T-helper 17 cell (primary cell): ENCODE measurements at places on chromosomes 5 and 9. TPM values are rescaled to one million over a fixed set of nuclear protein-coding genes. Genes with fewer than 3 reads are reported as not detected.

PAPPA gene
- 0.37 TPM for total RNA-seq

PTGDS gene
- 166 TPM for total RNA-seq

EFNA5 gene
- not detected for total RNA-seq

SHISAL2B gene
- total RNA-seq = not detected

DNA sequence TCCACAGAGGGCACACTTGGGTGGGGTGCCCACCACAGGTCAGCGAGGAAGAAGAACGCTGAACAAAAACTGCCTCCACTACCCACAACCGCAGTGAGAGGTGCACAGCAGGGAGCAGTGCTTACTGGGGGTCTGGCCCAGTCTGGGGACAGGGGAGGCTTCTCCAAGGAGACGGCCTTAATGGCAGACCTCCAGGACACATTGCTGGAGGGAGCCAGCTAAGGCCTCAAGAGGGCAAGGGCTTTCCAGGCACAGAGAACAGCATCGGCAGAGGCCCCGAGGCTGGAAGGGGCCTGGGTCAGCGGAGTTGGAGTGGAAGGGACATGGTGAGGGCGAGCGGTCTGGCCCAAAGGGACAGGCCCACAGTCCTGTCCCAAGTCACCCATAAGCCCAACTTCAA is 8.3 kb upstream of the DPM2 start:
- DNase-seq = no peak

SPTLC1 gene
- total RNA-seq = 40.0 TPM

LCNL1 gene
- 0.96 TPM for total RNA-seq

DNA sequence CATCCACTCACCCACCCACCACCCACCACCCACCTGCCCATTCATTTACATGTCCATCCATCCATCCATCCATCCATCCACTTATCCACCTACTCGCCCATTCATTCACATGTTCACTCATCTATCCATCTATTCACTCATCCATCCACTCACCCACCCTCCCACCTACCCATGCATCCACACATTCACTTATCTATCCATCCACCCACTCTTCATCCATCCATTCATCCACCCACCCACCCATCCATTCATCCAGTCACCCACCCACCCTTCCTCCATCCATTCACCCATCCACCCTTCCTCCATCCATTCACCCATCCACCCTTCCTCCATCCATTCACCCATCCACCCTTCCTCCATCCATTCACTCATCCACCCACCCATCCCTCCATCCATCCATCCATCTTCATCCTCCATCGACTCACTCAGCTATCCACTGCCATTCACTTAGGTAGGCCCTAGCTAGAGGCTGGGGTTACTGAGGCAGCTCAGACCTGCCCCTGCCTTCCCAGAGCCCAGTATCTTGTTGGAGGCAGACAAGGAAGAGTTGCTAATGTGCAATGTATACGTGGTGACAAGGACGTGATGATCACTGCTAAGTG is 12.7 kb downstream of the TSPAN17 start:
- no peak for DNase-seq

DNA sequence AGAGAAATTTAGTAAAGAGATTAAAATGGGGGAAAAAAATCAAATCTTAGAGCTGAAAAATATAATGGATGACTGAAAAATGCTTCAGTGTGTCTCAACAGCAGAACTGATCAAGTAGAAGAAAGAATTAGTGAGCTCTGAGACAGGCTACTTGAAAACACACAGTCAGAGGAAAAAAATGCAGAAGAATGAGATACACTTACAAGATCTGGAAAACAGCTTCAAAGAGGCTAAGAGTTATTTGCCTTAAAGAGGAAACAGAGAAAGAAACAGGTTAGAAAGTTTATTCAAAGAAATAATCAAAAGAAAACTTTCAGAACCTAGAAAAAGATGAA is 70.5 kb upstream of the OR2K2 start:
- DNase-seq = no peak

DNA sequence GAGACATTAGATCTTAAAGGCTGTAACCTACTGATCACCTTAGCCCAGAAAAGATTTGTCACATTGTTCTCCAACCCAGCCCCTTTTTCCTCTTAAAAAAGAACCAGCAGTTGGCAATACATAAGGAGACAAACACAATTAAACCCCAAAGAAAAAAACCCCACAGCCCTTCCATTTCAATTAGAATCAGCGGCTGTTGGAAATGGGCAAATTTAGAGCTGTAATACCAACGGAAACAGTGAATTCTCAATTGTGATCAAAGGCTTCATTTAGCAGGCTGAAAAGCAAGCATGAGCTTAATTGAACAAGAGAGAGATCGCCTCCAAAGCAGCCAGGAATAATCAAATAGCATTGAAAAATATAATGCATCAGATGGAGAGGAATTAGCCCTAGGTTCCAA is 153.6 kb downstream of the FAM114A2 start:
- DNase-seq = no peak
